ENCODE measurements at places on chromosomes 13 and 19.

GRCh38 chr13:103156346-103156998, 90.3 kb upstream of the SLC10A2 start:
- DNase-seq, result no peak

DNA sequence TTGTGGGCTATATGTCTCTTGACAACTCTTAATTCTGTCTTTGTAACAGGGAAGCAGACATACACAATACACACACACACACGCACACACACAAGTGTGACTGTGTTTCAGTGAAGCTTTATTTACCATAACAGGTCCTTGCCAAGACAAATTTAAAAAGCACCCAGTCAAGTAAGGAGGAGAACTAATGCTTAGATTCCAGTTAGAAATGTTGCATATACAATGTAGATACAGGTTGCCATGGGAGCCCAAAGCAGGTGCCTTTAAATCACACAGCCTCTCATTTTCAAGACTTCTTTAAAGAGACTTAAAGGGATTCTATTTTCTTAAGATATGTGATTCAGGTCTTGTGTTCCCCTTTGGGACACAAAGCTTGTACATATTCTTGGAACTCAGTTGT, 1551.9 kb downstream of the EFNB2 start:
- DNase-seq, result no peak

GRCh38 chr13:78015782-78016181, 97.2 kb upstream of the EDNRB start:
- DNase-seq, result no peak

- DNase-seq, result no peak
Observed at GRCh38 chr13:80513196-80513595, 172.3 kb upstream of the SPRY2 start.

- no peak for DNase-seq
Observed at GRCh38 chr13:44667943-44668342, 91.8 kb upstream of the TSC22D1 start.

GRCh38 chr13:49649963-49650312, 21.6 kb downstream of the ARL11 start:
- DNase-seq, result no peak

DNA sequence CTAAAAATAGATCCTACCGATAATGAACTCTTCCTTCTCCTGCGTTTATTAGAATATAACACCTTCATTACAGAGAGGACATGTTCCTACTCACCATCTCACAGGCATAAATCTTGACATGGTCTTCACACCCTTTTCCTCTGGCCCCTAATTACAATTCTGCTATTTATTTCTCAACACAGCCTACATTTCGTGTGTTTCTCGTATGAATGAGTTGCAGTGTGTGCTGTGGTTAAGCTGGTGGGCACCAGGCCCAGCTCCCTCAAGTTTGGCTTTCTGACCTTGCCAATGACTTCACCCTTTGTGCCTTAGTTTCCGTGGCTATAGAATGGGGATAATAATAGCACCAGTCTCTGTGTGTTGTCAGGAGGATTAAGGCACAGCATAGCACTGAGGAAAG, 12.3 kb upstream of the KATNAL1 start:
- DNase-seq, result no peak

GRCh38 chr19:40774916-40775631, at the start of gene MIA:
Gene MIA, plus strand, starts transcription at chr19:40775521. Its CDS starts 22 bp downstream, at chr19:40775543.
- no peak for DNase-seq

GRCh38 chr13:43876366-43876765, 3.2 kb downstream of the CCDC122 start:
- no peak for DNase-seq

DNA sequence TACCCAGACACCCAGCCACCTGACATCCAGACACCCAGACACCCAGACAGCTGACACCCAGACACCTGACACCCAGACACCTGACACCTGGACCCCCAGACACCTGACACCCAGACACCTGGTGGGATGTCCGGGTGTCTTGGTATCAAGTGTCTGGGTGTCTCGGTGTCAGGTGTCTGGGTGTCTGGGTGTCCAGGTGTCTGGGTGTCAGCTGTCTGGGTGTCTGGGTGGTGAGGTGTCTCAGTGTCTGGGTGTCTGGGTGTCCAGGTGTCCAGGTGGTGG, 18.6 kb downstream of the C19orf12 start:
- no peak for DNase-seq

DNA sequence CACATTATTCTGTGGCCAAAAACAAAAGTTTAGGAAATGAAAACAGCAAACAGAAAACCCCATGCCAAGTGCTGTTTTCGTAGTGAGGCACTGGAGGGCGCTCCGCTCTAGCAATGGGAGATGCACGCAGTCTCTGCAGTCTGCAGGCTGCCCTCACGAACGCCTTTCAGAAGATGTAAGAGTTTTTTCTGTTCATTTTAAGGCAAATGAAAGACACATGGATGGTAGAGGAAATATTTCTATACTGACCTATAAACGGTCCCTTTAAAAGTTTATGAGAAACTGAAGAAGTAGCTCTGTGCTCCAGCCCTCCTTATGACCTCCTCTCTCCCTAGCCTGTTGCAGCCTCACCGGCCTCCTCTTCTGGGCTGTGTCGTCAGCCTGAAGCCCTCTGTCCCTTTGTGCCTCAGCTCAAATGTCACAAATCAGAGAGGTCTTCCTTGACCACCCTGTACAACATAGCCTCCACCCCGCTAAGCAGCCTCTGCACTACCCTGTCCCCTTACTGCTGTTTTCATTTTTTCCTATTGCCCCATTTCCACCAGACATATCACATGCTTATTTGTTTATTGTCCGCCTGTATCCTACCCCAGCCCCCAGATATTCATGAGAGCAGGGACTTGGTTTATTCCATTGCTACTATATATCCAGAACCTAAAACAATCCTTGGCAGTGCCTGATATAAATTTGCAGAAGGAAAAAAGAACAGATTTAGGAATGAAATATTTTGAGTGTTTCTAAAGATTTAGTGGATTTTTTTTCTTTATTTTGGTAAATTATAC, 116.4 kb downstream of the TM9SF2 start:
- peak; percentile 21 for DNase-seq

DNA sequence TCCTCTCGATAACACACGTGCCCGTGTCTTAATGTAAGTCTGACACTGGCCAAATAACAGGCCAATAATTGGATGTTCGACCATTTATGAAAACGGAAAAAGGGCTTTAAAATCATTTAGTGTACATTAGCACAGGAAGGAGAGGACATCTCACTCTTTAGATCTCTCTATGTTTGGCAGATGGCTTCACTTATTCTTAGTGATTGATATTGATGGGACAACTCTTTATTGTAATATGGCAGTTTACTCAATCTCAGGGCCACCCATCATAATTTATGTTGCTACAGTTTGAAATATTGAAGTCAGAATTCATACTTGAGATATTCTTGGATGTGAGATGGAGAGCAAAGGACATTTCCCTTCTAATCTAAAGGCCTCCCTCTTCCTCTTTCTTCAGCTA, 430.7 kb upstream of the ARGLU1 start:
- no peak for DNase-seq

GRCh38 chr19:29810504-29810871, 1.3 kb upstream of the CCNE1 start:
- no peak for DNase-seq

DNA sequence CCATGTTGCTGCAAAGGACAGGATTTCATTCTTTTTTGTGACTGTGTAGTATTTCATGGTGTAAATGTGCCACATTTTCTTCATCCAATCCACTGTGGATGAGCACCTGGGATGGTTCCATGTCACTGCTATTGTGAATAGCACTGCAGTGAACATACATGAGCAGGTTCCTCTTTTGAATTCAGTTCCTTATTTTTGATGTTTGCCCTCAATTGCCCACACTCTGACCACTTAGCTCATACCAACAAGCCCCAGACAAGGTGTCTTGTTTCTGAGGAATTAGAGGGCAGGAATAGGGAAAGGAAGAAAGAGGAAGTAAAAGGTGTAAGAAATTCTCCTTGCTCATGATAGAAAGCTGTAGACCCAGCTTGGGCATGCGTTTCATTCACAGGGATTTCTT, 244.2 kb upstream of the ZNF507 start:
- no peak for DNase-seq

- DNase-seq, result no peak
Observed at GRCh38 chr19:20365146-20365545, 198.1 kb downstream of the ZNF486 start.

DNA sequence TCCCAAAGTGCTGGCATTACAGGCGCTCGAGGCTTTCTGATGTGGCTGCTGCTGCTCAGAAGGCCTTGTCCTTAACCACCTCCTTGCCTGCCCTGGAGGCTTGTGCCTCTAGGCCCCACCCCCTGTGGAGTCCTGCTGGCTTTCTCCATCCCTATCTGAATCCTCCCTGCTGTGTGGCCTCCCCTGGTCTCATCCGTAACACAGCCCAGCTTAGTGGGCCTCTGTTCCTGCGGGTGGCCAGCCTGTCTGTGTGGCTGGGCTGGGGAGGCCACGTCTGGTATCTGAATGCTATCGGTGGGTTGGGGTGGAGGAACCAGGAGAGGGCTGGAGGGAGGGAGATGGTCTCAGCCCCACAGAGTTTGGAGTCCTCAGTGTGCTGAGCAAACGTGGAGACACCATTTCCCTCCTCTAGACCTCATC, 4.7 kb downstream of the RPL28 start:
- no peak for DNase-seq

GRCh38 chr13:41148419-41149283, 16.0 kb upstream of the KBTBD6 start:
- DNase-seq, result no peak

GRCh38 chr13:66489172-66489571, 741.0 kb downstream of the PCDH9 start:
- DNase-seq, result no peak

DNA sequence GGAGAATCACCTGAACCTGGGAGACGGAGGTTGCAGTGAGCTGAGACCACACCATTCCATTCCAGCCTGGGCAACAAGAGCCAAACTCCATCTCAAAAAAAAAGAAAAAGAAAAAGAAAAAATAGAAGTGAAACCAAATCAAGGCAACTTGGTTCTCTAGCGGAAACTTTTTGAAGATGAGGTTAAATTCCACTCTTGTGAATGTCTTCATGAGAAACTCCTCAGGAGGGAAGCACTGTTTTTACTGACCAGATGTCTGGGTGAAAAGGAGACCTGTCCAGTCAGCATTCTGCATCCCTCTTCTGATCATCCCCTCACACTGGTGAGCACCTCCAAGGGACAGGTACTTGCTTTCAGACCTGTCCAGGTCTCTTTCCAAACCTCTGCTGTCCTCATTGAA, 15.8 kb downstream of the BRD4 start:
- no peak for DNase-seq

- no peak for DNase-seq
Observed at GRCh38 chr13:25958986-25959385, 92.8 kb downstream of the SHISA2 start.

- DNase-seq, result no peak
Observed at GRCh38 chr13:104385404-104385803, 1319.2 kb upstream of the SLC10A2 start.

DNA sequence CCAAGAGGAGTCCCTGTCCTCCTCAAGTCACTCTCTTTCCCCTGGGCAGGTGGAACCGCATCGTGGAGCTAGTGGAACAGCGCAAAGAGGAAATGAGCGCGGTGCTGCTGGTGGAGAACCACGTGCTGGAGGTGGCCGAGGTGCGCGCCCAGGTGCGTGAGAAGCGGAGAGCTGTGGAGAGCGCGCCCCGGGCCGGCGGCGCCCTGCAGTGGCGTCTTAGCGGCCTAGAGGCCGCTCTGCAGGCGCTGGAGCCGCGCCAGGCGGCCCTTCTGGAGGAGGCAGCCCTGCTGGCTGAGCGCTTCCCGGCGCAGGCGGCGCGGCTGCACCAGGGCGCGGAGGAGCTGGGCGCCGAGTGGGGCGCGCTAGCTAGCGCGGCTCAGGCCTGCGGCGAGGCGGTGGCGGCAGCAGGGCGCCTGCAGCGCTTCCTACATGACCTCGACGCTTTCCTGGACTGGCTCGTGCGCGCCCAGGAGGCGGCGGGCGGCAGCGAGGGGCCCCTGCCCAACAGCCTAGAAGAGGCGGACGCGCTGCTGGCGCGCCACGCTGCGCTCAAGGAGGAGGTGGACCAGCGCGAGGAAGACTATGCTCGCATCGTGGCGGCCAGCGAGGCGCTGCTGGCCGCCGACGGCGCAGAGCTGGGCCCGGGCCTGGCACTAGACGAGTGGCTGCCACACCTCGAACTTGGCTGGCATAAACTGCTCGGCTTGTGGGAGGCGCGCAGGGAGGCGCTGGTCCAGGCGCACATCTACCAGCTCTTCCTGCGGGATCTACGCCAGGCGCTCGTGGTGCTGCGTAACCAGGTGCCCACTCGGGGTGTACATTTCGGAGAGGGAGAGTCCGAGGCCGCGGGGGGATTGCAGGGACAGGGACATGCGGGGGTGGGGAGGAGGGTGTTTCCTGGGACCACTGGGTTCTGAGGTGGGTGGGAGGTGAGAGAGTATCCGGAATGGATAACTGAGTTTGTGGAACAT, 52.8 kb downstream of the SPTBN4 start:
- DNase-seq, result no peak

DNA sequence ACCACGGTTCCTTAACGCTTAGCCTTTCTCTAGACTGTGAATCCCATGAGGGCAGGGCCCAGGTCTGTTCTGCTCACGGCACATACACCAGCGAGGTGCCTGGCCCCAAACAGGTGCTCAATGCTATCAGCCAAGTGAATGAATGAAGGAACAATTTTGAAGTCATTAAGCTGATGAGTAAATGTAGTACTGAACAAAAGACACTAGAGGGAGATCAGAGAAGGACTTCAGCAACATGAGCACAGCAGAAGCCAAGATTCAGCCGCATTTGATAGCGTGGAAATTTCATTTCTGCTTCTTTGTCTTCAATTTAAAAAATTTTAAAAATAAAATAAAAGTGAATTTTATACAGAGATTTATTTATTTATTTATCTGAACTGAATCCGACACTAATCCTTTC, 20.1 kb upstream of the MYO16 start:
- DNase-seq, result no peak

DNA sequence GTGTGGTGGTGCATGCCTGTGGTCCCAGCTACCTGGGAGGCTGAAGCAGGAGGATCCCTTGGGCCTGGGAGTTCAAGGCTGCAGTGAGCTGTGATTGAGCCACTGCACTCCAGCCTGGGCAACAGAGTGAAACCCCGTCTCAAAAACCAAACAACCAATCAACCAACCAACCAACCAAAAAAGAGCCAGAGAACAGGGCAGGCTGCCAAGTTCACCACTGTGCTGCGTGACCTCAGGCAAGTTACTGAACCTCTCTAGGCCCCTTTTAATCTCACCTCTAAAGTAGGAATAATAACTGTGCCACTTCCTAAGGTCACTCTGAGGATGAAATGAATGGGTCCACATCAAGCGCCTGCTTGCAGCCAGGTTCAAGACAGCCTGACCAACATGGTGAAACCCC, 16.9 kb downstream of the TJP3 start:
- no peak for DNase-seq

GRCh38 chr13:24906268-24906667, 142.3 kb downstream of the RNF17 start:
- DNase-seq, result no peak

DNA sequence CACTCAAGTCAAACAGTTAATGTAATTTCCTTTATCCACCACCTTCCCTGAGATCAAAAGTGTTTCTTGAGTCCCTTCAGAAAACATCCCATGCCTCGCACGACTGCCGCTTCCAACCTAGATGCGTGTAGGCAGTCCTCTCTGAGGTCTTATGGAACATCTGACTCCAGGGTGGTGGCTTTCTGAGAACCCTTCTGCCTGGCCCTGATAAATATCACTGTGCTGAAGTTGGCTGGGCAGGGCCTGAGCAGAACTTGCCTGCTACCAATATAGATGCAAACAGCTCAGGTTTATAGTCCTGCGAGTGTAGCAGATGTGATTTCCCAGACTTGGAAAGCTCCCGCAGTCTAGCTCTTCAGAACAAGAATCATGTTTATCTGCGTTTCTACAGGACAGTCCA, 61.1 kb upstream of the GPR12 start:
- no peak for DNase-seq

GRCh38 chr13:100131863-100132574, 43.1 kb downstream of the PCCA start:
- DNase-seq, result peak; percentile 97
